ENCODE measurements at places on chromosomes 5 and 9.

DNA sequence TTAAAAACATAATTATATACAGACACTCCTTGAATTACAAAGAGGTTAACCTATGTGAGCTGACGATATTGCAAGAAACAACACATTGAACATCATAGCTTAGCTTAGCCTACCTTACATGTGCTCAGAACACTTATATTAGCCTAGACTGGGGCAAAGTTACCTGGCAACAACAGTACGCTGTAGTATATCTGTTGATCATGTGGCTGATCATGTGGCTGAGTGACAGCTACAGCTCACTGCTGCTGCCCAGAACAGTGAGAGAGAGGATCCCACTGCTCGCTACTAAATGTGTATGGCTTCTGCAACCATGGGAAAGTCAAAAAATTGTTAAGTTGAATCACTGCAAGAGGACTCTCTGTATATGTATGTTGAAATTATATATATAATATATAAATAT is 169.9 kb downstream of the CDH9 start:
- DNase-seq = no peak

DNA sequence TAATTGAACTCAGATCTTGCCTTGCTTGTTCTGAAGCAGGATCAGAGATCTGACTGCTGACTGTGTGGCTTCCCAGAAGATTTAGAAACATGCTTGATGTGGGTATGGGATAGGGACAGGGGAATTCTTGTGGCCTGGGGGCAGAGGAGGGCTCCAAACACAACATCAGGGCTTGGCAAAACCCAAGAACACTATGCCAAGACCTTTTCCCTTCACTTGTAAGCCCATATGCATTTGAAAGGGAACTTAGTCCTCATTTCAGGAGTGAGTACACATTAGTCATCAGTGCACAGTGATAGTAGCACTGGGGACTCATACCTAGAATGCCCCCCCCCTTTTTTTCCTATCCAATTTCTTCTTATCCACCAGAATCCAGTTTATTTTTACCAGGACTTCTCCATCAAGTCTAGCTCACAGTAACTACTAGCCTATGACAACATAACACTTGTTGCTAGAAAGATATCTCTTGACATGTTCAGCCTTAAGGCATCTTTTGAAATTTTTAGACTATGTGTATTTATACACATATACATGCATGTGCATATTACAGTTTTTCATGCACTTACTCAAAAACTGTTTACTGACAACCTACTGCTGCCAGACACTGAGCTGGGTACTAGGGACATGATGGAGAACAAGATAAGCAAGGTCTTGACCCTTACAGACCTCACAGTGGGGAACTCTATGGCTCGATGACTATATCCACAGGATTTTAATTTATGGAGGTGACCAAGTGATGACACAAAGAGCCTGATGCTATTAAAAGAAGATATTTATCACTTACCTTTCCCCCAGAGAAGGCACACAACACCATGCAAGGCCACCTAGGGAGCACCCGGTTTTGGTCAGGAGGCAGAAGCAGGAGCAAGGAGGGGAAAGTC is 158.3 kb upstream of the MAP3K1 start:
- peak; percentile 60 for DNase-seq

DNA sequence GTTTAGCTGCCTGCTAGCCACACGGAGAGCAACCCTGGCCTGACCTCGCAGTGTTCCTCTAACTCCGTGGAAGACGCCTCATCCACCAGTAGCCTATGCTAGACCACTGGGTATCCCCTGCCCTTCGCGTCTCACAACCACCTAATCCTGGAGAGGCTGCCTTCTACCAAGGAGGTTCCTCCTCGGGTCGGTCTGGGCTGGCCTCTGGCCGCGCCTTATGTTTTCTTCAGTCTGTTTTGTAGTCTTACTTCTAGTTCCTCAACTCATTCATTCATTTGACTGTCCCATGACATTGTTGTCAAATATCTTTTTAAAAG is 1.6 kb upstream of the TPM2 start:
- DNase-seq = no peak

DNA sequence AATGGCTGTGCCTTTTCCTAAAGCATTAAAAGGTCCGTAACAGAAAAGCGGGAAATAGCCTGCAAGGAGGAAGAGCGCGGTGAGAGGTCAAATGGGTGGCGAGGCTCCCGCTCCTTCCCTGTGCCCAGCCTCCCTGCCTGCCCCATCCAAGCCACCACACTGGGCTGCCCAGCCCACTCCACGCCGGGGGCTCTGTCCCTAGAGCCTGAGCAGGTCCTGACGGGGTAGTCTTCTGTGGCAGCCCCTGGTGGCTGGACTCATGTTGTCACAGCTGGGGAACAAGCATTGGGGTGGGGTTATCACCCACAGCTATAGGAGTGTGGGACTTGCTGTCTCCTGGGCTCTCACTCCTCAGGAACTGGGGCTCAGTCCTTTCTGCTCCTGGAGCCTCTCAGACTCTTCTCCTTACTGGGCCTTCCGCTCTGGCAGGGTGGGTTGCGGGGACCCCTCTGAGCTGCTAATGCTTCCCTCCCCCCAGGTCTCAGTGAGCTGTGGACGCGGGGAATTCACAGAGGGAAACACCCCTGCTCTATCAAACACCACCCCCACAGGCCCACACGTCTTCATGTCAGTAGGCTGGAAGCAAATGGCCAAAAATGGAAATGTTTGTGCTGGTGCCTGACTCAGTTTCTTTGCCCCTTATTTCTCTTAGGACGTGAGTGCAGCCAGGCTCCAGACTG is 152.4 kb upstream of the PHYKPL start:
- DNase-seq = no peak

- DNase-seq = no peak
These were observed 26.2 kb downstream of the TERT start for GRCh38 chr5:1268666-1269065.

- DNase-seq = no peak
These were observed 18.9 kb downstream of the AMBP start for GRCh38 chr9:114059047-114059803.
